H9 (cell line): ENCODE measurements at places on chromosomes 3 and 15.

GRCh38 chr3:194782698-194783404 is 97.2 kb downstream of the FAM43A start:
- no peaks in the 10 kb centered on the region for H3K4me1 ChIP-seq
- no peak for DNase-seq
- no peaks in the 10 kb centered on the region for H3K27me3 ChIP-seq
- H3K4me3 ChIP-seq = no peak overlapping the region
- H3K36me3 ChIP-seq = no peaks in the 10 kb centered on the region; the same call in 2 of the 3 replicates

DNA sequence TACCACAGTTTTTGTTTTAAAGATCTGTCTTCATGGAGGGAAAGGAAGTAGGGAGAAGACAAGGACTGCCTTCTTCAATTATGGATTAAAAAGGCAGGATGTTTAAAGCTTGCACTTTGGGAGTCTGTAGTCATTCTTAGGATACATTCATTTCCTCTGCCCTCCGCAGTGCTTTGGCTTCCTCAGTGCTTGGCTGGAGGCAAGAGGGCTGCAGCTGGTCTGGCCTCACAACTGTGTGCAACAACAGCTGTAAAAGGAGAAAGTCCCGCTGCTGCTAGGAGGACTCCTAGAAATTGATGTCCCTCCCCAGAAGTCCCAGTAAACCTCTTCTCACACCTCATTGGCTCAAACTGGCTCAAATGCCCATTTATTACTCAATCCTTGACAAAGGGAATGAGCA is 54.4 kb upstream of the PPP2R3A start:
- DNase-seq = no peak
- H3K4me1 ChIP-seq = no peaks in the 10 kb centered on the region
- H3K27ac ChIP-seq = no peak overlapping the region
- no peaks in the 10 kb centered on the region for H3K36me3 ChIP-seq
- no peaks in the 10 kb centered on the region for H3K27me3 ChIP-seq

- no peaks in the 10 kb centered on the region for H3K4me1 ChIP-seq
- no peaks in the 10 kb centered on the region for H3K27me3 ChIP-seq
- H3K4me3 ChIP-seq = no peak overlapping the region
- no peak for DNase-seq
Observed at GRCh38 chr3:112382543-112383160, 49.7 kb downstream of the CD200 start.

DNA sequence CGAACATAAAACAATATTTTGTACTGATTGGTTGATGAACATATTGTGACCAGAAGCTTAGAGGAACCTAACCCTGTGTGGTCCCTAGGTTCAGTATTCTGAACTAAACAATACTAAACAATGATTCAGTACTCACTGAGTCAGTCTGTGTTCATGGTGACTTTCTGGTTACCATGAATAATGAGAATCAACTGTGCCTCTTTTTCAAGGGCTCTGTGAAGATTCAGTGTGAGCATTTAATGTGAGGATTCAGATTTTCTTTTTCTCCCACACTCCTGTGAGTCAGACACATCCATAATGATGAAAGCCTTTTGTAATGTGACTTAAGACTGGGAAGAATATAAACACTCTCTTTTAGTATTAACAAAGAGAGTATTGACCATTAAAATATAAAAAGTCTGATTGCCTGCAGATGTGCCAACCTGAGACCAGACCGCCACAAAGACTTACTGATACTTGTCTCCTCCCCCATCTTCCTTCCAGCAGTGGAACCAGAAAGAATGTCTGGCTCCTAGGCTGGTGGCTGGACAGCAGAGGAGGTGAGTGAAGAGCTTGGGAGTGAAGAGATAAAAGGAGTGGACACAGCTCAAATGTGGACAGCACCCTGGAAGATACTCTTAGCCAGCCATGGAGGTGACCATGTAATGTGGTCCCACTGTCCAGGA is 17.6 kb upstream of the ACTL6A start:
- H3K4me1 ChIP-seq = no peaks in the 10 kb centered on the region; the same call in 1 of the 2 replicates
- no peaks in the 10 kb centered on the region for H3K36me3 ChIP-seq

DNA sequence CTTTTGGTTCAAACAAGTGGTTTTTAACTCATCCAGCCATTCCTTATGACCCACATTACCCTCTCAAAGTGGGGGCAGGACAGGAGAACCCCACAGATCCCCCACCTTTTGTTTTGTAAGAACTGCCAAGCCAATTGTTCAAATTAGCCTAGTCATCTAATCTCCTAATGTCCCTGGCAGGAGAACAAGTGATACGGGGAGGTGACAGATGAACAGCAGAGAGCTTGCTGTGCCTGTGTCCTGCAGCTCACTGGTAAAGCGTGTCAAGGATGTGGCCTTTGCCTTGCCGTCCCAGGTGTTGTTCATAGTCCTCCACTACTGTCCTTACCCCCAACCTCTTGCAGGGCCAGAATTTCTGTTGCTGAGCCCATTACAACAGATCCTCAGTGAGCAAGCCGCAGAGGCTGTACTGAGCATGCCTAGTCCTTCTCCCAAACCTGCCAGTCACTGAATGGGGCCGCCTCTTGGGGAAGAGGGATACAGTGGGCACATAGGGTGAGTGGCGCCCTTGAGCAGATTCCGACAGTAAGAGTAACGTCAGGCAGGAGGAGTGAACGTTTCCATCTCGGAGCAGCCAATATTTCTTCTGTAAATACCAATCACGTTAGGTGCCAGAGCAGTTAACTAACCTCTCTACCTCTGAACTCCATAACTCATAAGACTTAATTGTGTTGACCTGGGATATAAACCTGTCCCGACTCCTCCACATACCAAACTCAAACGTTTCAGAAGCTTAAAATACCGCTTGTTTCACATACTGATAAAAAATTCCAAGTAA is 87.4 kb downstream of the ITPR1 start:
- H3K4me3 ChIP-seq = no peak overlapping the region
- H3K27ac ChIP-seq = no peak overlapping the region
- peak; percentile 69 for DNase-seq

GRCh38 chr3:106825962-106826605 is 551.2 kb upstream of the CCDC54 start:
- no peaks in the 10 kb centered on the region for H3K27me3 ChIP-seq
- peak overlapping the region; percentile 76 for H3K27ac ChIP-seq
- H3K4me3 ChIP-seq = no peak overlapping the region
- H3K36me3 ChIP-seq = peaks cover 8% of the 10 kb centered on the region

DNA sequence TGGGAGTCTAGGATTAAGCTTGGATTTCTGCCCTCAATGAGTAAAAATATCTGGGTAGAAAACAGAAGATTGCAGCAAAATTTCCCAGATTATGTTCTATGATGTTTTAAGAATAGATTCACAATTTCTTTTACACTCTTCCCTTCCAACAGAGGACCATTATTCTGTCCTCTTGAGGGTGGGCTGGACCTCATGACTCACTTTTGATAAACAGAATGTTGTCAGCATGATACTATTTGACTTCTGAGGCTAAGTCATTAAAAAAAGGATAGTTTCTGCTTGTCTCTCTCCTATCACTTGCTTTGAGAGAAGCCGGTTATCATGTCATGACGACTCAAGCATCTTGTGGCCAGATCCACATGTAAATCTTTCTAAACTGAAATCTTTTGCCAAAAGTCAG is 396.2 kb upstream of the CDIN1 start:
- H3K36me3 ChIP-seq = no peaks in the 10 kb centered on the region
- no peaks in the 10 kb centered on the region for H3K4me1 ChIP-seq
- no peak overlapping the region for H3K4me3 ChIP-seq
- no peak for DNase-seq
- H3K27ac ChIP-seq = no peak overlapping the region

GRCh38 chr3:119662604-119663373 is 2.4 kb upstream of the POPDC2 start:
- no peaks in the 10 kb centered on the region for H3K27me3 ChIP-seq
- H3K4me3 ChIP-seq = no peak overlapping the region
- H3K4me1 ChIP-seq = 0 out of 2 replicates have a peak, but pooled peaks cover 2% of the 10 kb centered on the region
- DNase-seq = no peak
- no peak overlapping the region for H3K27ac ChIP-seq

DNA sequence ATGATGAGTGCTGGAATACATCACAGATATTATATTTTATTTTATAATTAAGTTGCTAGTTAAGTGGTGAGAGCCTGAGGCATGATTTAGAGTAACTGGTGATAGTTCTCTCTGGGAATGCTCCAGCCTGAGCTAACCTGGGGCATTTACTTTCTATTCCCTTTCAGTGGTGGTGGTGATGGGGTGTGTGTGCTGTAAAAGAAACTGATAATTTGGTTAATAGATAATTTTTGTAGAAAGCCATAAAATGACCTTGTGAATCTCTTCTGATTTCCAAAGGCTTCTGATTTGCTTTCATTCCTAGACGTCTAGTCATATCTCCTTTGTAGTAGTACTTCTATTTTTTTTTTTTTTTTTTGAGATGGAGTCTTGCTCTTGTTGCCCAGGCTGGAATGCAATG is 46.8 kb upstream of the DPPA4 start:
- DNase-seq = no peak
- H3K36me3 ChIP-seq = no peaks in the 10 kb centered on the region
- no peaks in the 10 kb centered on the region for H3K4me1 ChIP-seq
- no peaks in the 10 kb centered on the region for H3K27me3 ChIP-seq

- H3K27ac ChIP-seq = no peak overlapping the region
- no peak overlapping the region for H3K4me3 ChIP-seq
- no peak for DNase-seq
Observed at GRCh38 chr3:122642935-122643334, 37.7 kb upstream of the PARP14 start.

GRCh38 chr3:87260270-87260669 is 16.1 kb downstream of the POU1F1 start:
- no peak overlapping the region for H3K4me3 ChIP-seq
- no peaks in the 10 kb centered on the region for H3K4me1 ChIP-seq
- H3K27me3 ChIP-seq = no peaks in the 10 kb centered on the region
- no peak for DNase-seq
- no peak overlapping the region for H3K27ac ChIP-seq
- H3K36me3 ChIP-seq = no peaks in the 10 kb centered on the region

DNA sequence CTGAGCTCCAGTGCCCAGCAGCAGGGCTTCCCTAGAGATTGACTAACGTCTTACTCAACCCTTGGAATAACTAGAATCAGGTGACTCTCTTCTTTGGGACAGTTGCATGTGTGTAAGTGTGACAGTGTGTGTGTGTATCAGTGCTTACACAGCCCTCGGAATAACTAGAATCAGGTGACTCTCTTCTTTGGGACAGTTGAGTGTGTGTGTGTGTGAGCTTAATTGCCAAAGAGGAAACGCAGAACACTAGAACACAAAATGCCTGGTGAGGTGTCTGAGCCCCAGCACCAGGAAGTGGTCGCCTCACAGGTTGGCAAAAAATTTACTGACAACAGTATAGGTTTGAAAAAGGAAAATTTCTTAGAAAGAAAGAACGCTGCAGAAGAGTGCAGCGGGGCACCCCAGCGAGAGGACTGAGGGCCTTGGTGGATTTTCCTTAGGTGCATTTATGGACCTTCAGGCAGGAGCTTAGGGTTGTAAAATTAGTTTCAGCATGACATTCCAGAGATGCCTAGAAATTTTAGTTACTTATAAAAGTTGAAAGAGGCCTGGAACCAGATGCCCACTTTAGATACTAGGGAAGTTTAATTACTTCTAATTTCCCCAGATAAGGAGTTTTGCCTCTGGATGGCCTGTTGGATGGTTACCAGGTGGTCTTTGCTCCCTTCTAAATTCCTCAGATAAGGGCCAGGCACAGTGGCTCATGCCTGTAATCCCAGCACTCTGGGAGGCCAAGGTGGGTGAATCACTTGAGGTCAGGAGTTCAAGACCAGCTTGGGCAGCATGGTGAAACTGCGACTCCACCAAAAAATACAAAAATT is 3.7 kb upstream of the WDR82 start:
- H3K36me3 ChIP-seq = peaks cover 7% of the 10 kb centered on the region
- no peaks in the 10 kb centered on the region for H3K27me3 ChIP-seq

- no peaks in the 10 kb centered on the region for H3K4me1 ChIP-seq
- H3K27ac ChIP-seq = no peak overlapping the region
- peaks cover 32% of the 10 kb centered on the region for H3K36me3 ChIP-seq
- DNase-seq = no peak
- H3K4me3 ChIP-seq = no peak overlapping the region
- no peaks in the 10 kb centered on the region for H3K27me3 ChIP-seq
Observed at GRCh38 chr15:90465930-90466567, 63.7 kb upstream of the CRTC3 start.

DNA sequence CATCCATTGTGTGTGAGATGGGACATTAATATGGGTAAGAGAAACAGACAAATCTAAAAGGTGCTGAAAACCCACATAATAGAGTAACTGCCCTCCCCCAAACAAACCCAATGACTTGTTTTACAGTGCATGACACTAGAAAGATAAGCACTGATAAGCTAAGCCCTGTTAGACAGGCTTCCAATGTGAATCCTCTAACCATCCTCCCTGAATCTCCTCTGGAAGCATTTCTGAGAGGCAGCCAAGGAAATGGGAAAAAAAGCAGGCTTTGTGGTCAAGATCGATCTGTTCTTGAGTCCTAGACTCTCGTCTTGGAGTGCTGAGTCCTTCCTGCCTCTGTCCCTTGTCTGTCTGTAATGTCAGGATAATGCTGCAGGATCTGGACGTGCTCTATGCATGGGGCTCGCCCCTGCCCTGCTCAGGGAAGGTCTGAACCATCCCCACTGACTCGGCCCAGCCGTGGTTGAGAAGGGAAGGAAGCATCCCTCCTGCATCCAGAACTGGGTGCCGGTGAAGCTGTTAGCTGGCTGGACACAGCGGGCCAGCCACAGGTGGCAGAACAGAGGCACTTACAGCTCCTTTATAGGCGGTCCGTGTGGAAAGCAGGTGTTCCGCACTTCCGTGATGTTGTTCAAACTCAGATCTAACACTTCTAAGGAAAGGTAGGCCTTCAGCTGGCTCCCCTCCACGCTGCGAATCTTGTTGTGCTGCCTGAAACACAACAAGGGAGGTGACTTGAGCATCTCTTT is 84.1 kb downstream of the LRIG1 start:
- peaks cover 86% of the 10 kb centered on the region for H3K36me3 ChIP-seq
- H3K27me3 ChIP-seq = no peaks in the 10 kb centered on the region
- DNase-seq = no peak
- peaks cover 5% of the 10 kb centered on the region; the same call in 1 of the 2 replicates for H3K4me1 ChIP-seq
- no peak overlapping the region for H3K4me3 ChIP-seq
- no peak overlapping the region for H3K27ac ChIP-seq

DNA sequence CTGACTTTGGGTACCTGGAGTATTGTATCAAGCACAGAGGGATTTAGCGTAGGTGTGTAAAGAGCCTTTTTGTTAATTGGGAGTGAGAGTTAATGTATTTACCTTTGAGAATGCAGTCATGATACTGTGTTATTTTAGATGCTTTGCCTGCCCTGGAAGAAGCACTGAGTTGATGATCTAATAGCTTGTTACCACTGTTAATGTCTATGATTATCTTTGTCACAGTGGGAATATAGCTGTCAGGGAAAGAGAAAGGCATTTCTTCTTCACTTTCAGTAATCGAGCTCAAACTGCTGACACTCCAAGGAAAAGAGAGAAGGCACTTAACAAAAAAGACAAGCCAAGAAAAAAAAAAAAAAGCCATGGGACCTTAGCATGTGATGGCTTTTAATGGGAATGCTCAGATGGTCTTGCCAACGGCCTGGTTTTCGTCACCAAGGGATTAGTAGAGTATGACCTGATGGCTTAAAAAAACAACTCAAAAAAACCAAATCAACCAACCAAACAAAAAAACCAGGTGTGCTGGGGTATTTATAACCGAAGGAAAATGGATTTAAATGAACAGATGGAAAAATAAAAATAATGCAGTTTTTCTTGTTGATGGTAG is 387.4 kb downstream of the PTPRG start:
- peaks cover 40% of the 10 kb centered on the region; the same call in 1 of the 2 replicates for H3K4me1 ChIP-seq
- no peaks in the 10 kb centered on the region for H3K27me3 ChIP-seq
- H3K27ac ChIP-seq = no peak overlapping the region
- H3K4me3 ChIP-seq = no peak overlapping the region
- DNase-seq = no peak

GRCh38 chr15:79004336-79004735 is 59.5 kb upstream of the CTSH start:
- no peaks in the 10 kb centered on the region for H3K36me3 ChIP-seq
- DNase-seq = peak; percentile 75
- peaks cover 4% of the 10 kb centered on the region for H3K4me1 ChIP-seq
- H3K27me3 ChIP-seq = peaks cover 2% of the 10 kb centered on the region; the same call in 1 of the 2 replicates

GRCh38 chr15:63466378-63467192 is 37.8 kb upstream of the USP3 start:
- no peak overlapping the region for H3K4me3 ChIP-seq
- peak; percentile 67 for DNase-seq
